ENCODE measurements at places on chromosomes 12 and 14.
A peak's percentile ranks its signal among the peaks of the same experiment; 100 is the strongest.

DNA sequence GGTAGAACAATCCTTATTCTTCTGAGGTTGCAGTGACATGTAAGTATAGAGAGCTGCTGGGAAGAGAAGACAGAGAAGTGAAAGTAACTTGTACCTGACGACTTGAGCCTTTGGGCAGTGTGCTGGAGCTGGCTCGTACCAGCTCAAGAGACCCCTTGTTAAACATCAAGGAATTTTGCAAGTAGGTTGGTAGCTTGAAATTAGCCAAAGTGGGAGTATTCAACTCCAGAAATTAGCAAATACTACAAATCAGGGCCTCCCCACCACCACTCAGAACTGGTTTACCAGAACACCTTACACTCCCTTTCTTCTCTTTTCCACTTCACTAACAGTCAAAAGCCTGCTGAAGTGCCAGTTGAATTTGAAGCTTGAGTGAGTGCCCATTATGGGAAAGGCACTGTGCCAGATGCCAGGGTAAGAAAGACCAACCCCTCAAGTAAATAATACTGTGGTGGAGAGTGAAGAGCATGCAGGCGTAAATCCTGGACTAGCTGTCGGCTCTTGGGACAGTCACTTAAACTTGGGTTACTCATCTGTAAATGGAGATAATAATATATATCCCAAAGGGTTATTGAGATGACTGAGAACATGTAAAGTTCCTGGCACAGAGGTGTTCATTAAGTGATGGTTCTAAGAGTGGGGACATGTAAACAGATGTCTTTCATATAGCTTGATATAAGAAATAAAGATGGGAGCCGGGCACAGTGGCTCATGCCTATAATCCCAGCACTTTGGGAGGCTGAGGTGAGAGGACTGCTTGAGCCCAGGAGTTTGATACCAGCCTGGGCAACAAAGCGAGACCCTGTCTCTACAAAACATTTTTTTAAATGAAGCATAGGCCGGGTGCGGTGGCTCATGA, 27.0 kb upstream of the EID3 start:
- DNase-seq, result no peak

DNA sequence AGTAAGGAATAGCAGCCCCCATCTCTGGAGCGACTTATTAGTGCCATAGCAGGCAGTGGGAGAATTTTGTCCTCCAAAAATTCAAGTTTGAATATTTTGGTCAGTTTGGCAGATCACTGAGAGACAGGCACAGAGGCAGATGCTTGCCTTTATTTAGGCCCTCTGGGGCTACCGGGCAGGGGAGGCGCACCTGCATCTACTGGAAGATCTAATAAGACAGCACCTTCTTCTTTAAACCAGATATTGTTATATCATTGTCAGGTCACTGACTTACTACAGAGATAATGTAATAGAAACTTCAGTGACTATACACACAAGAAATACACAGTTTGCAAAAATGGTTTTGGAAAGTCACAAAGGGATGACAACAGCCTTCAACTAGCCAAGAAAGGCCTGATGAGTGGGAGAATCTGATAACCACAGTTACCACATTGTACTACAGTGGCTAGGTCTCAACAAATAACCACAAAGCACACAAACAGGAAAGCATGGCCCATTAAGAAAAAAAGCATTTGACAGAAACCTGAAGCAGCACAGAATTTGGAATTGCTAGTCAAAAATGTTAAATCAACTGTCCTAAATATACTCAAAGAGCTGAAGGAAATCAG, 56.8 kb downstream of the CDK17 start:
- DNase-seq, result no peak

DNA sequence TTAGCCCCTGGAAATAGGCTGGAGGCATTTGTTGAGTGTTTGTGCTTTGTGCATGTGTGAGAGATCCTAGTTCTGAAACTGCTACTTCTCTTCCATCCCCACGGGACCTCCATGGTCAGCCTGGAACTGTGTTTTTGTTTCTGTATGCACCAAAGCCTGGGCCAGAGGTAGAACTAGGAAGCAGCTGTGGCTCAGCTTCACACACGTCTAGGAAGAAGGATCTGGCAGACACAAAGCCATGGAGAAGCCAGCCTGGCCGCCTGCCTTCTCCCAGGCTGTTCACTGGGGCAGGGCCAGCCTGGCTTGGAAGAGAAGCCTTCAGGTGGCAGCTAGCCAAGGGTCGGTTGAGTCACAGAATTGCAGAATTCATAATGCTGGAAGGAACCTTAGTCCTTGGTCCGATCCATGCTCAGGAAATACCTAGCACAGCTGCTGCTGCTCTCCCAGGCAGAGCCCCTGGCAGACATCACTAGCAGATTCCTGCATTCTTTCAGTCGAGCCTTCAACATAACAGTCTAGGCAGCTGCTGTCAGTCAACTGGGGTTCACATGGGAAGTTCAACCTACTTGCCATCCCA, 27.0 kb downstream of the RIN3 start:
- DNase-seq, result peak; percentile 66

DNA sequence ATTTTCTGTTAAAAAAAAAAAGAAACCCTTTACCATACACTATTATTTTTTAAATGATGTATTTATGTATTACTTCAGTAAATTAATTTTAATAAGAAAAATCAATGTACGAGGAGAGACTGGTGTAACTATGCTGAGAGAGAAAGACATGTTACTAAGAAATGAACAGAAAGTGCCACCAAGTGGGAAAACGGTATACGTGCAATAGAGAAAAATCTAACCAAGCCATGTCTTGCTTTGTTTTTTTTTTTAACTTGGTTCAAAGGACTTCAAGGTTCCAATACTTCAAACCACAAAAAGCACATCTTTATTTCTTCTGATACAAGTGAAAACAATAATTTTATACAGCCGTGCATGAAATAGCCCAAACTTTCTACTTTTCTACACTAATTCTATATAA, 22.9 kb downstream of the NDUFA12 start:
- peak; percentile 62 for DNase-seq

GRCh38 chr12:123530668-123531067, 2.9 kb downstream of the RILPL1 start:
- DNase-seq, result peak; percentile 10

DNA sequence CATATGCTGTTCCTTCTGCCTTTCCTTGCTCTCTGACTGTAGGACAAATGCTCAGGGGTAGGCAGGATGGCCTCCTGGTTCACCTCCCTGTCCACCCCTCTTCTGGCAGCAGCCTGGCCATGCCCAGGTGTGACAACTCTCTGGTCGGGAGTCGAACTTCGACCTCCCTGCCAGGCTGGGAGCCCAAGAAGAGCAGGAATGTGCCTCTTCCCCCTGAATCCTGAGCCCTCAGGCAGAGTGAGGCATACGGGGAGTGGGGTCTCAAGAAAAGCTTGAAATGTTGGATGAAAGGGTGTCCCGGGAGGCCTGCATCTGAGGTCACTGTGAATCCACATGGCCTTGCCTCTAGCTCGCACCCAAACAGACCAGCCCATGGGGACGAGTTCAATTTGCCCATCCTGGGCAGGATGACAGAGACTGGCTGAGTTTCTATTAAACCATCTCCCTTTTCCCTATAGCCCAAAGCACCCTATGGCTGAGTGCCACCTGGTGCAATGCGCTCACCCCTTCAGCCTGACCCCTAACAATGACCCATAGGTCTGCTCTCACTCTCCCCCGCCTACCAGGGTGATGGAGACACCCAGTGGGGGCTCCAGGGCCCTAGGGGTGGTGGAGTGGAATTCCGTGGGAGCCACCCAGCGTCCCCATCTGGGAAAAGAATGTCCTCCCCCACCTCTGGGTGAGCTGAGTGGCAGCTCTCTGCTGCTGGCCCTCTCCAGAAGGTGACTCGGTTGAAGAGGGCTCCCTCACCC, 52.9 kb upstream of the DIO3 start:
- DNase-seq, result no peak

- DNase-seq, result no peak
Measured at GRCh38 chr14:102606296-102606695, 13.8 kb downstream of the RCOR1 start.

GRCh38 chr12:24600996-24601395, 347.9 kb downstream of the BCAT1 start:
- DNase-seq, result no peak

GRCh38 chr14:69270795-69271708, 11.1 kb downstream of the GALNT16 start:
- DNase-seq, result no peak

DNA sequence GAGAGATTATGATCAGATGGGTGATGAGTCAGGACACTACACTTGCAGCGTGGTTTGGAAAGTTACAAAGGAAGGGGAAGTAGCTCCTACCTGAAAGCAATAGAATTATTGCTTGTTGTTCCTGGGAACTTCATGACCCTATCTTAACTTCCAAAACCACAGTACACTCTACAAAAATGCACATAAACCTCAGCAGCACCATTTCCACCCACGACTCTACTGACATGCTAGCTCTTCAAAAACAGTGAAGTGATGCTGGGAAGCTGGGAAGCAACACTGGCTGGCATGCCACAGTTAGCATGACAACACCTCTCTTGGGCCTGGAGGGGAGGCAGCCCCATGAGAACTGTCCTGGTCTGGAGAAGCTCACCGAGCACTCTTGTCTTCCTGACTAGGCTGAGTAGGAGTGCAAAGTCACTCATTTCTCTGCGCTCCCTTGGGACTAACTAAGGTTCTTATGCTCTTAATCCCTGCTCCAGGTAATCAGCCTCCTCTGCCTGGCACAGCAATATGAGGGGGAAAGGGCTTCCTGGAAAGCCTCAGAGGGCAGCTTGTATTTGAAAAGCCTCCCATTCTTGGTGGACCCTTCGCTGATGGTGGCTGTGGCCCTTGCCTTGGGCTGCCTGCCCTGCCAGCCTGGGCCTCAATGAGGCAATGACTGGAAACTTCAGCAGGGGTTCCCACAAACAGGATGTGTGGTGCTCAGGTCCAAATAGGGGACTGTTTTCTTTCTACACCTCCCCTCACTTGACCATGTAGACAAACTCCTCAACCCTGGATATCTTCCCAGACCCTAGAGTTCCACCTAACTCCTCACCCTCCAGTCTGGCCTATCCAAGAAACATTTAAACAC, 1.2 kb downstream of the KRT3 start:
- DNase-seq, result no peak

DNA sequence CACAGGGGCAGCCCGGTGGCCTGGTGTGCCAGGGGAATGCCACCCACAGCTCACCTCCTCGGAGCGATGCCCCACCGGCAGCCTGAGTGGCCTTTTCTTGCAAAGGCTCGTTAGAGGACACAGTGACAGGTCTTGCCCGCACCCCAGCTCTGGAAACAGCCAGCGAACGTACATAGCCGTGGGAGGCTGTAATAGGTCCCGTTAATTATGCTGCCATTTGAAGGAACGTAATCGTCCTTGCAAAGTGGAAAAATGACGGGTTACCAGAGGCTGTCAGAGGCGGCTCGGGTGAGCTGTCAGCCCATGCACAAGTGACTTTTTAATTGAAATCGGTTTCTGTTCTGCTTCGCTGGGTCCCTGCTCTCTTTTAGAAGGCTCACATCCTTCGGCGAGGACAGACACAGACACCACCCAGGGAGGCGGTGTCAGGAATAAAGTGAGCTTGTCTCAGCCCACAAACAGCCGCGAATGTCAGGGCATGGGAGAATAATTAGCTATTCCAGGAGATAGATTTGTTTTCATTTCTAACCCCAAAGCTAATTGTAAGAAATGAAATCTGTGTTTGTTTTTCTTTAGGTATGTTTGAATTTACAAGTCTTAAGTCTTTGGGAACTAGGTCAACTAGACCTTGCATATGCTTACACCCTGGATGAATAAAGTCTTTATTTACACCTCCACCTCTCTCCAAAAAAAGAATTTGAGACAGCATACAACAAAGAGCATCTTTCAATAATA, 77.2 kb upstream of the RFLNA start:
- peak; percentile 37 for DNase-seq

DNA sequence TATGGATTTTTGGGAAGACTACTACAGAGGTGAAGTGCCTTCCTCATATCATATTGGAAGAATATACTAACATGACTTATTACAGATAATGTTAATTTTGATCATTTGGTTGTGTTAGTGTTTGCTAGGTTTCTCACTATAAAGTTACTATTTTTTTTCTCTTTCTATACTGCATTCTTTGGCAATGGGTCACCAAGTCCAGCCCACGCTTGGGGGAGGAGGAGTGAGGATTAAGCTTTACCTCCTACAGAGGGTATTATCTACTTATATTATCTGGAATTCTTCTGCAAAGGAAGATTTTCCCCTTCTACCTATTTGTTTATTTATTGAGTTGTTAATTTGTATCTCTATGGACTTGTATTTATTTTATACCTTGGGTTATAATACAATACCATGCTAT, 31.5 kb downstream of the SCN8A start:
- no peak for DNase-seq

DNA sequence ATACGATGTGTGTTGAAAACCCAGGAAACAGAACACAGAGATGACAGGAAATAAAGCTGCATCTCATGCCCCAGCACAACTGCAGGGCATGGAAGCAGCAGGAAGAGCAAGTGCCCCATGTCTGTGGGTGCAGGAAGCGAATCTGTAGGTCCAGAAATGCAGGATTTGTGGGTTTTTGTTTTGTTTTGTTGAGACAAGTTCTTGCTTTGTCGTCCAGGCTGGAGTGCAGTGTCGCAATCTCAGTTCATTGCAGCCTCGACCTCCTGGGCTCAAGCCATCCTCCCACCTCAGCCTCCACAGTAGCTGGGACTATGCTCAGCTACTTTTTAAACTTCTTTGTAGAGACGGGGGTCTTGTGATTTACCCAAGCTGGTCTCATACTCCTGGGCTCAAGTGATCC, 6.2 kb upstream of the RPS6KL1 start:
- no peak for DNase-seq

GRCh38 chr12:91424506-91424905, 241.9 kb upstream of the DCN start:
- no peak for DNase-seq

- peak; percentile 12 for DNase-seq
Measured at GRCh38 chr12:77728018-77728417, 102.7 kb upstream of the NAV3 start.

- no peak for DNase-seq
Measured at GRCh38 chr12:65276916-65277530, 1.5 kb upstream of the MSRB3 start.

- no peak for DNase-seq
Measured at GRCh38 chr12:6282453-6282840, 28.0 kb upstream of the PLEKHG6 start.

DNA sequence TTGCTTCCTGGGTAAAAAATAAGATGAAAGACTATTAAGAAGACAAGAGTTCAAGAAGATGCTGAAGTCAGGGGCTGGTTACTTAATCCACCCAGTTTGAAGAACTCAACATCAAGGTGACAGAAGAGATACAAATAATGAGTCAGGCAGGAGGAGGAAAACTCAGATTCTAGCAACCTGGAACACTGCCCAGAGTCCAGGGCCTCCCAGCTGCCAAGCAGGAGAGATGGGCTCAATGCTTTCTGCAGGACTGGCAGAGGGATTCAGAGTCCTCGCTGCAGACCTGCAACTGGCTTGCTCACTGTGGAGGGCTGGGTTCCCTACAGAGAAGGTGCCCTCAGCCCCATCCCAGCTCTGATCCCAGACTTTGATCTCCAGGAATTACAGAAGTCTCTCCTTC, 28.6 kb upstream of the CEBPE start:
- peak; percentile 26 for DNase-seq

GRCh38 chr12:68792952-68793351, 15.0 kb upstream of the MDM2 start:
- no peak for DNase-seq

All from pons (tissue), 1 donor.